Fibroblast of lung (primary cell): ENCODE measurements at places on chromosomes 5 and 9.

GRCh38 chr5:59525957-59526356 lies 367.6 kb downstream of the PDE4D start:
- DNase-seq = peak; percentile 81

DNA sequence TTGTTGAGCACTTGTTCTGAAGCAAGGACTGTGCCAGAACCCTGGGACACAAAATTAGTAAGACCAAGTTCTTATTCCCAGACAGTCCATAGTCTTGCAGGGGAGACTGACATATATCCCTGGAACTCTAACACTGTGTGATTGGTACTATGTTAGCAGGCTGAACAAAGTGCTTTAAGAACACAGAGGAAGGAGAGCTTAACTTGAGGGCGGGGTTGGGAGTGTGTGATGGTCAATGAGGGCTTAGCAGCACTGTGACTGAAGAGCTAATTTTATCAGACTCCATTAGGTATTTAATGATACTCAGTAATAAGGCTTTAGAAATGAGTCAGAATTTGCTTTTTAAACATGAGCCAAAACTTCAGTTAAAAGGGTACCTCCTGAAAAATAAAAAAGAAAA lies 14.9 kb upstream of the SPATA24 start:
- DNase-seq = no peak

- peak; percentile 75 for DNase-seq
Observed at GRCh38 chr9:8895861-8896224, 1096.3 kb upstream of the DMAC1 start.

- DNase-seq = no peak
Observed at GRCh38 chr5:482506-482905, 39.5 kb downstream of the EXOC3 start.

GRCh38 chr9:80326105-80326504 lies 754.3 kb downstream of the TLE4 start:
- no peak for DNase-seq

- no peak for DNase-seq
Observed at GRCh38 chr9:105333811-105334210, 89.4 kb downstream of the SLC44A1 start.

- DNase-seq = no peak
Observed at GRCh38 chr9:105639936-105640335, 22.3 kb upstream of the TAL2 start.

DNA sequence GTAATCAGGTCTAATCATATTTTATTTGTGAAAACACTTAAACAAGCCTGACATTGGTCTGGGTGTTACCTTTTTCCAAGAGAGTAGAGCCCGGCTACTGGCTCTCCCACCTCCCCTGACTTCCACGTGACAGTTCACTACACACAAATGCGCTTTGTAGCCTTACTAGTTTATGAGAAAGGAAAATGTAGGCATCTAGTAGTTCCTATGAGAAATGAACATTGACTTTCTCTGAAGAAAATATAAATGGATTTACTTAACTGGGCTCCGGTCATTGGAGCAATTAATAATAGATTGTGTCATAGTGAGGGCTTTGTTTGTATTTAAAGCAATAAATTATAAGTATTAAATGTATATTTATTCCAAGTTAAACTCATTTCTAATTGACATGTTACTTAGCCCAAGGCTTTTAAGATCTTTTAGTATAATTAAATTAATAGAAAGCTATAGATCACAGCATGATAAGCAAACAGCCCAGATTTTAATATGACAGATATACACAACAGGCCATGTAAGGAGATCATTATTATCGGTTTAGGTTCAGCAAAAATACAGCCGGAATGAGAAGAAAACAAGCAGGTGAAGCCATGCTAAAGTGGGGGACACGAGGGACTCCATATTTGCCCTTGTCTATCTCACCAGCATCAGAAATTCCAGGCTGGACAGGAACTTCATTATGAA lies 756.5 kb upstream of the ADAMTS16 start:
- DNase-seq = no peak

GRCh38 chr5:17061973-17062470 lies 125.9 kb upstream of the MYO10 start:
- no peak for DNase-seq

GRCh38 chr5:127369796-127370195 lies 79.2 kb downstream of the MEGF10 start:
- DNase-seq = no peak

DNA sequence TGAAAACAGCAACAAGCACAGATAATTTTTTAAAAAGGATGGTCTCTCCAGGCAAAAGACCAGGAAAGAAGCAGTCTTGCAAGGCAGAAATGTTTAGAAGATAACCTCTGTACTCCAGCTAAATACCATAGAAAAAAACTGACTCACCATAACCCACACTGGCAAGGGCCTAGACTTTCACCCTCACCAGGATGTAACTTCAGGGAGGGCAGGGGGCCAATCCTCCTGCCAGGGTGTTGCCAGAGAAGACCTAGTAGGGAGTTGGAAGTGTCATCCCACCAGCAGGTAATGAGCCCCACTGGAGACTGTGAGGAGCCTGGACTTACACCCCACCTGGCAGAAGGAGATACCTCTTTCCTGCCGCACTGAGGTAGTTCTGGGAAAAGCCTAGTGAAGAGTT lies 97.6 kb downstream of the PRELID2 start:
- DNase-seq = no peak

- DNase-seq = no peak
Observed at GRCh38 chr5:21173036-21173435, 1185.0 kb upstream of the CDH18 start.

DNA sequence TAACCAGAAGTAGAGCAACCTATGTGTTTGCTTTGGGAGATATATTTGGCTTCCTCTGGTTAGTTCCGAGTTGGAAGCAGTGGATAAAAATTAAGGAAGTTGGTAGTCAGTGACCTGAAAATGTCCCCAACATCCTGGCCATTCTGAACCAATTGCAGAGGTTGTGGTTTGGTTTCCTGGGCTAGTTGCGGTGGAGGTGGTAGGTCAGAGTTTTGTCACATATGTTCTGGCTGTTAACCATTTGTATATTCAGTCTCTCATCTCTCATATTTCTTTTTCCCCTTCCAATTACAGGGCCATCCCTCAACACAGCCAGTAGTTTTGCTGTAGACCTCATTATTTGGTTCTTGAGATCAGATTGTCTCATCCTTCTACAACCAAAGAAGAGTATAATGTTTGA lies 1026.9 kb downstream of the PTPRD start:
- DNase-seq = no peak

- DNase-seq = no peak
Observed at GRCh38 chr5:100852988-100853449, 50.1 kb downstream of the ST8SIA4 start.

GRCh38 chr9:83231039-83231438 lies 168.1 kb upstream of the RASEF start:
- peak; percentile 22 for DNase-seq

DNA sequence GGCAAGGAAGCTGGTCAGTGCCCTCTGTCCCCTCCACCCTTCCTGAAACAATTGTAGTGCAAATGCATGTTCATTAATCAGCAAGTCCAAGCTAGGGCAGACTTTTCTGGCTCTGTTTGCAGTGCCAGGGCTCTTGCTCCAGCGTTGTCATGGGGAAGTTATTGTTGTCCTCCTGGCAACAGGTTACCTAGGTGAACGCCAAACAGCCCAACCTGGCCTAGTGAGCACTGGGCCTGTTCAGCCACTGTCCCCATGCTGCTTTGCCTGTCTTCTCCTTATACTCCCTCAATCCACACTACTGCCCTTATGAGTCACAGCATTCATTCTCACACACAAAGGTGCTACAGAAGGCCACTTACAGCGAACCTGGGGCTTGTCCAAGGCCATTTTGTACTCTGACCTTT lies 34.5 kb upstream of the GLIS3 start:
- peak; percentile 63 for DNase-seq

DNA sequence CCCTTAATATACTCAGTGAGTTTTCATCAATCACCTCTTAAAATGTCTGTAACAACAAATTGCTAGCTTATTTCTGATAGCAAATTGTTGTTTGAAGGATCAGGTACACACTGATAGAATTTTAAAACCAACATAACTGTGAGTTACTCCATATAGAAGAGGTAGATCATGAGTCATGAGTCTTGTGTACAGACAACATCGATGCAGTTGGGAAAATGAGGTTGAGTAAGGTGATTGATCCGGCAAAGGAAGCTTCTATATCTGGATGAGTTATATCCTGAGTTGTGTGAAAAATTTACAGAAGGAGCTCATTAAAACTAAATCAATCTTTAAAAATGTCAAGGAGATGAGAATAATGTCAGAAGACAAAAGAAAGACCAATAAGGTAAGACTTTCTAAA lies 604.6 kb upstream of the RGMB start:
- DNase-seq = no peak

GRCh38 chr9:113648586-113648985 lies 185.1 kb downstream of the RGS3 start:
- no peak for DNase-seq

- peak; percentile 39 for DNase-seq
Observed at GRCh38 chr5:64838376-64838775, 69.6 kb downstream of the CWC27 start.

GRCh38 chr5:119274030-119274766 lies 81.6 kb upstream of the TNFAIP8 start:
- no peak for DNase-seq

DNA sequence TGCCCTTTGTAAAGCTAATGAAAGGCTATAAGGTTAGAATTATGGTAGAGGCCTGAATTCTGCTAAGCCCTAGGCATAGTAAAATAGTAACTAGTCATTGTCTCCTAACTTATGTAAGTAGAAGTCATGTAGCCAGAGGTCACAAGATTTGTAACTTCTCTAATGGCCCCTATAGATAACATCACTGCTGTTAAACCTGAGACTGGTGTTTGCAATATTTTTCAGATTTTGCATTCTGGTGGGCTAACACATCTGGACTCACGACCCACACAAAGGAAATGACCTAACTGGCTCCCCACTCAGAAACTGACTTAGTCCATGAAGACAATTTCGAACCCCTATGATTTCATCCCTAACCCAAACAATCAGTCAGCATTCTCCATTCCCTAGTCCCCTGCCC lies 37.2 kb upstream of the TTC39B start:
- DNase-seq = no peak

GRCh38 chr5:62690421-62690820 lies 111.8 kb downstream of the LRRC70 start:
- no peak for DNase-seq

- no peak for DNase-seq
Observed at GRCh38 chr5:90590-91547, 1.1 kb upstream of the PLEKHG4B start.

- peak; percentile 77 for DNase-seq
Observed at GRCh38 chr9:95507464-95508241, 9.1 kb downstream of the PTCH1 start.

GRCh38 chr5:169944922-169945680 lies 35.2 kb downstream of the INSYN2B start:
- no peak for DNase-seq

DNA sequence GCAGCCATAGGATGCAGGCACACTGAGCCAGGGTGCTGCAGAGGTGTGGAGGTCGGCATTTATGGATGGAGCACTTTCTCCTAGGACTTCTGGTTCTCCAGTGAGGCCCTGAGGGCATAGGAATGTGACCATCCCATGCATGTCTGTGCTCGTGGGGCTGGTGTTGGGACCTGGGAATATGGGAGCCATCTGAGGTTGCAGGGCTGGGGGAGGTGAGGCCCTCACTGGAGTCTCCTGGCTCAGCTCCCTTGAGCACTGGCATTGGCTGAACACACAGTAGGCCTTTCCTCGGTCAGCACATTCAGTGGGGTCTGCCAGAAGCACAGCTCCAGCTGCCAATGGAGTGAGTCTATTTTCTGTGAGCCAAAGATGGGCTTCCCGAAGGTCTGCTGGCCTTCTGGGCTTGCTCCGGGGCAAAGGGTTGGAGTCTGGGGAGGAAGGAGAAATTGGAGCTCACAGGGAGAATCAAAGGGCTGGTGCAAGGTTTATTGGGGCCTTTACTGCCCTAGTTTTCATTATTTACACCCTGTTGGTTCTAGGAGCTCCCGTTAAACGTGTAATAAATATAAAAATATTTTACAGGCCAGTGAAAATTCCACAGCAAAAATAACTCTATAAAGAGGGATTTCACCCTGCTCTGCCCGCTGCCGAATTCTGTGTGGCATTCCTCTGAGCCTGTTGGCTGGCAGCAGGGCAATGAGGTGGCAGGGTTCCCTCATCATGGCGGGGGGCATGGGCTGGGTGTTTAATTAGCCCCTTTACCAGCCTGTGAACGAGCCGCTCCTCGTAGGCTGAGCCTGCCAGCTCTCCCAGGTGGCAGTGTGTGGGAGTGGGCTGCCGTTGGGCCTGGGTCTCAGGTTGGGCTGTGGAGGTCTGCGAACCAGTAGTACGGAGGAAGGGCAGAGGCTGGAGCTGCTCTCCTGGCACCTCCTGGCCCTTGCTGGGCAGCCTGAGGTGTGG lies 31.6 kb upstream of the PITX1 start:
- no peak for DNase-seq

GRCh38 chr5:40332970-40333369 lies 346.7 kb upstream of the PTGER4 start:
- no peak for DNase-seq

- DNase-seq = no peak
Observed at GRCh38 chr5:121485281-121485680, 366.4 kb upstream of the FTMT start.

DNA sequence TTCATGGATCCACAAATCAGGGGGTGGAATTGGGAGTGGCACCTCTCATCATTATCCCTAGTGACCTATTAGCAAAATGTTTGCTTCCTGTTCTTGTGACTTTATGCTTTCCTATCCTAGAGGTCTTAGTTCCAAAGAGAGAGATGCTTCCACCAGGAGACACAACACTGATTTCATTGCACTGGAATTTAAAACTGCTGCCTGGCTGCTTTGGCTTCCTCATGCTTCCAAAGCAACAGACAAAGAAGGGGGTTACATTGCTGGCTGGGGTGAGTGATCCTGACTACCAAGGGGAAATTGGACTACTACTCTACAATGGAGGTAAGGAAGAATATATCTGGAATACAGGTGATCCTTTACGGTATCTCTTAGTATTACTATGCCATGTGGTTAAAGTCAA lies 69.2 kb upstream of the SH3GL2 start:
- DNase-seq = peak; percentile 44

DNA sequence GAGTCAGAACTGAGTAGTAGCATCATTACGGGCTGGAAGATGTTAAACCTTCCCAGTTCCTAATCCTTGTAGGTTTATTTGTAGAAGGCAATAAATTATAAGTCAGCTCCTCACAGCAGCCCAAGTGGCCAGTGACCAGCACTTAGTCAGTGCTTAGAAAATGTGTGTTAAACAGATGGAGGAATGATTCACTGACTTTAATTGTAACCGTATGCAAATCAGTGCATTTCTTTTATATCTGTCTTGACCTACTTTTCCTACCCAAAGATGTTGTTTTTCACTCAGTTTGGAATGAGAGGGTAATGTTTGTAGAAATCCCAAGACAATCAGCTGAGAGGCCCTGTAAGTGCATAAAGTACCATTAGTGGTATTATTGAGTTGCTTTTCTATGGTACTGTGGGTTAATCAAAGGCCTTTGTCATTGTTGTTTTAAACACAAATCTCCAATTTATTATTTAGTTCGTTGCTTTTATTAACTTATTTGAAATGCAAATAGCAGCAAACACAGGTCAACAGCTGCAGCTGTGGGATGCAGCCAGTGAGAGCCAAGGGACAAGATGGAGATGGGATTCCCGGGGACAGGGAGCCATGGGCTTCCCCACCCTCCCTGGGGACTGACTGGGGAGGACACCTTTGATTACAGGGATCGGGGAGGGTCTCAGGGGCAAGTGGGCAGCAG lies 49.8 kb downstream of the MAP1B start:
- DNase-seq = peak; percentile 92
